Lower leg skin (tissue), 4 donors: ENCODE measurements at places on chromosomes 2 and 18.

DNA sequence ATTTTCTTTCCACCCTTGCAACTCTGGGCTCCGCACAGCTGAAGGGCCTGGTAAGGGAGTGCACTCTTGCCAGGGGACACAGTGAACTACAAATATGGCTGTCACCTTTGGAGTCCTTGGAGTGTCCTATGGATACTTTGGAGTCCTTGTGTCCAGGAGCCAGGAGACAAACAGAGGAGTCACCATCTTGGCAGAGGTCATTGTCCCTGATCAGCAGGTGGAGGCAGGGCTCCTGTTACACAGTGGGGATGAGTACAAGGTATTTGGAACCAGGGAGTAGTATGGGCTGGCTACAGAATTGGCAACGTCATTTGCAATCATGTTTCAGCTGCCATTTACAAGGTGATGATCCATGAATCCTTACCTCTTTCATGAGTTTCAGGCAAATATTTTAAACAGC lies 132.5 kb downstream of the FAM161A start:
- no peak for DNase-seq

DNA sequence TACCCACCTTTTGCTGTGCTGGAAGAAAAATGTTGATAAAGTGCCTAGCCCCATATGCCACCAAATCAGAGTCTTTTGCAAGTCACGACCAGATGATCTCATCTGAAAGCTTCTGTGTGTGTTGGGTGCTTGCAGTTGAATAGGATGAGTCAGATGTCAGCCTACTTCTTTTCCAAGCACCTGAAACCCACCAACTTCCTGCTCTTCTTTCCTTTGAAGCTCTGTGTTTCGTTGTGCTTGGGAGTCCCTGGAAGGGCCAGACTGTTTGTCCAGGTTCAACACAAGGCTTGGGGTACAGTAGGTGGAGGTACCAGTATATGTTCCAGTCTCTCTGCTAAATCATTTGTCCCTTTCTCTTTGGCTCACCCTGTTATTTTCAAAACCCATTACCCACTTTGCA lies 36.8 kb upstream of the LCLAT1 start:
- no peak for DNase-seq

GRCh38 chr2:201128933-201129505 lies 13.1 kb downstream of the CFLAR start:
- DNase-seq: no peak

- no peak for DNase-seq
Measured at GRCh38 chr2:225415341-225415740, 15.8 kb downstream of the NYAP2 start.

DNA sequence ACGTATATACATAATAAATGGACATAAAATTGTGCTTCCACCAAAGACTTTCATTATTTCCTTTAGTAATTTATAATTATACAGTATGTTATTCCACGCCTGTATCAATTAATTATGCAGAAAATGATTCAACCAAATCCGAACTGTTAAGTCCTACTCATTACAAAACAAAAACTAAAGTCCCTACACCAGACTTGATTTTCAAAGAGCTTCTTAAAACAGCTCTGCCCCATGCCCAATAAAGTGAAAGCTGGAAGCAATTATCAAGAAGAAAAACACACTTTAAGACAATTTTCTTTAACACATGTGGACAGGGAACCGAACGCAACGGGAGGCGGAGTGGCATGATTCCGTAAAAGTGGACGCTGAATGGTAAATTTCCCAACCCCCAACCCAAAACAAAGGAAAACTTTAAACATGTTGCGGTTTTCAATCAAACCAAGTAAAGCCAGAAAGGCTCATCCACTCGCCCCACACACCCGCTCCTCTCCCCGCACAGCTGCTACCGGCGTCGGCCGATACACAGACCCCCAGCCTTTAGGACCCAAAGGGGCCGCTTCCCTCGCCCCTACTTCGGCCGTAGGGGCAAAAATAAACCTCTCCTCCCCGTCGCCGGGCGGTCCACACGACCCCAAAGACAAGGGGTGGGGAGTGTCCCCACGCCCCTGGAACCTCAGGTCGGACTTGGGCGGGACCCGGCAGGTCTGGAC lies 705 bp downstream of the YES1 start:
- no peak for DNase-seq
